ENCODE measurements at places on chromosomes 7 and 10. TPM values are rescaled to one million over a fixed set of nuclear protein-coding genes. Genes with fewer than 3 reads are reported as not detected.

DNA sequence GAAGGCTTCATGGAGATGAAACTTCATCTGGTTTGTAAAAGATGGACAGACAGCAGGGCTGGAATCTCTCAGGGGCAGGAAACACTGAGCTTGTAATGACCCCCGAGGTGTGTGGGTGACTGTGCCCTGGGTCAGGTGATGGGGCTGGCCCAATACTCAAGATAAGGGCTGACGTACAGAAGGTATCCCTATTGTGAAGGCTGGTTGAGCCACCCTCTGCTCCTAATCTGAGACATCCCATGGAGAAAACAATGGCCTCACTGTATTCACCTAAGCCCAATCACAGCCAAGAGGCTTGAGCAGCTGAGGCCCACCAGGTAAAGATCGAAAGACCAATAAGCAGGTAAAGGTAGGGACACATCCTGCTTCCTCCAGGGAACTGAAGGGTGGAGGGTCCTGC is 34.8 kb upstream of the NUB1 start:
- no peak for DNase-seq
- H3K27ac ChIP-seq: no peak overlapping the region
- H3K36me3 ChIP-seq: no peaks in the 10 kb centered on the region
- peaks cover 42% of the 10 kb centered on the region for H3K27me3 ChIP-seq
- peaks cover 10% of the 10 kb centered on the region for H3K4me1 ChIP-seq

Gene BTBD16
- not detected for total RNA-seq

Gene SCRN1
- 5.7 TPM for total RNA-seq

Gene GIMAP4
- 113 TPM for total RNA-seq

- no peak overlapping the region for H3K27ac ChIP-seq
- no peak overlapping the region for H3K4me3 ChIP-seq
- H3K27me3 ChIP-seq: no peaks in the 10 kb centered on the region
Observed at GRCh38 chr10:49518982-49519578, 19.8 kb downstream of the ERCC6 start.

Gene CALHM1
- not detected for total RNA-seq

Measured in T-helper 17 cell (primary cell).